ENCODE measurements at places on chromosomes 6 and 20.
A peak's percentile ranks its signal among the peaks of the same experiment; 100 is the strongest.

DNA sequence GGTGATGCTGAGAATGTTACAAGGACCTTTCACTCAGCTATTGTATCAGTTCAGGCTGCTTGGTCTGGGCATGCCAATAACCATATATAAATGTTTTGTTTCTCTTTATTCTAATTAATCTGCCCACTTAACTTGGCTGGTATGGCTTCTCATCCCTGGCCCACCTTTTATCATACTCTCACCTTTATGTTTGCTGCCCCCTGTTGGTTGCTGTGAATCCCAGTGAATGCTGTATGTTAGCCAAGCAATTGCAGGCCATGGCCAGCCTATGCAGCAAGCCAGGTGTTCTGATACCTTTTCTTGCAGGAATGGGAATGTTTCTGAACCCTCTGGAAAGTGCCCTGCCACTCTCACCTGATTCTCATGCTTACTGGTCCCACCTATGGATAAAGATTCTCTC lies 54.6 kb downstream of the PCSK2 start:
- DNase-seq = no peak

DNA sequence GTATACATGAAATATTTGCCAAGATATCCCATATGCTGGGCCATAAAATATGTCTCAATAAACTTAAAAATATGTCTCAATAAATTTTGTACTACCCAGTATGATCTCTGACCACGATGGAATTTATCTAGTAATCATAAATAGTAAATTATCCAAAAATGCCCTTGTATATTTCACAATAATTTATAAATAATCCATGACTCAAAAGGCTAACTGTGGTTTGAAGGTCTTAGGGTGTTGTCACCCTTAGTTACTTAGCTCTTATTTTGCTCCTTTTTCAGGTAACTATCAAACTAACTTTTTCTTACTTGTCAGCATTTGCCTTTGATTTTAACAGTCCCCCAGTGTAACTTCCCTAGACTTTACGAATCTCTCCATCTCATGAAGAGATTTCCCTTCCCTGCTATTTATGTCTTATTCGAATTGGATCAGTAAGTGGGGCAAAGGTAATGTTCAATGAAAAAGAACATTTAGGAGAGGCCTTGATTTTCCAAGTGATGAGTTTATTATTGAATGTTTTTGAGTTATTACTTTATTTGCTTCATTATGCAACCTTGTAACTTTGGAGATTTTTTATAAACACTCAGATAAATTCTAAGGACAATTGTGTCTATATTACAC lies 109.0 kb upstream of the THBS2 start:
- no peak for DNase-seq

GRCh38 chr20:53216856-53217576 lies 244.9 kb downstream of the TSHZ2 start:
- DNase-seq = no peak

DNA sequence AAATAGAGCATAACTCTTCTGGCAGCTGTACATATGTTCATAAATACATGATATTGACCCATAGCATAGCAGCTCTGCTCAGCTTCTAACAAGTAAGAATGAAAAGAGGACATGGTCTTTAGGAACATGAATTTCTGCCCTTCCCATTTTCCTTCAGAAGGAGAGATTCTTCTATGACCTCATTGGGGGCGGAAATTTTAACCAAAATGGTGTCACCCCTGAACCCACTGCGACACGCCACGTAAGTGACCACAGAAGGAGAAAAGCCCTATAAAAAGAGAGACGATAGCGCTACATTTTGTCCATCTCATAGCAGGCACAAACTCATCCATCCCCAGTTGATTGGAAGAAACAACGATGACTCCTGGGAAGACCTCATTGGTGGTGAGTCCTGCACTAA lies at the start of gene IL17A:
IL17A (plus strand) TSS at position 301 of the 400 bp plus-strand sequence; CDS start at position 358, 57 bp downstream.
- DNase-seq = no peak

- peak; percentile 63 for DNase-seq
Measured at GRCh38 chr6:54801669-54802068, 44.9 kb upstream of the FAM83B start.

GRCh38 chr20:45268531-45268930 lies 14.2 kb upstream of the SLPI start:
- no peak for DNase-seq

DNA sequence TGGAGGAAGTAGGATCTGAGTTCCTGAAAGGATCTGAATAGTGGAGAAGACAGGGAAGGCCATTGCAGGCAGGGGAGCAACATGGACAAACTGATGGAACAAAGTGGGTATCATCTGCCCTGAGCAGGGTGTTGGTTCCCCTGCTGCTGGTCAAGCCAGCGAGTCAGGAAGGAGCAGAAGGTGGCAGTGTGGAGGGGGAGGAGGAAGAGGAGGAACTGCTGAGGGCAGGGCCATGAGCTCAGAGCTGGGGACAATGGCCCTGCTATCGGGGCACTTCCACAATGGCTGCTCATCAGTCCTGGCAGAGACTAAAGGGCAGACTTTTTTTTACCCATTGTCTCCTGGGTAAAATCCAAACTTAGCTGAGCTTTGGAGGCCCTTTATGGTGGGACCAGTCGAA lies 13.6 kb downstream of the CNBD2 start:
- DNase-seq = no peak

DNA sequence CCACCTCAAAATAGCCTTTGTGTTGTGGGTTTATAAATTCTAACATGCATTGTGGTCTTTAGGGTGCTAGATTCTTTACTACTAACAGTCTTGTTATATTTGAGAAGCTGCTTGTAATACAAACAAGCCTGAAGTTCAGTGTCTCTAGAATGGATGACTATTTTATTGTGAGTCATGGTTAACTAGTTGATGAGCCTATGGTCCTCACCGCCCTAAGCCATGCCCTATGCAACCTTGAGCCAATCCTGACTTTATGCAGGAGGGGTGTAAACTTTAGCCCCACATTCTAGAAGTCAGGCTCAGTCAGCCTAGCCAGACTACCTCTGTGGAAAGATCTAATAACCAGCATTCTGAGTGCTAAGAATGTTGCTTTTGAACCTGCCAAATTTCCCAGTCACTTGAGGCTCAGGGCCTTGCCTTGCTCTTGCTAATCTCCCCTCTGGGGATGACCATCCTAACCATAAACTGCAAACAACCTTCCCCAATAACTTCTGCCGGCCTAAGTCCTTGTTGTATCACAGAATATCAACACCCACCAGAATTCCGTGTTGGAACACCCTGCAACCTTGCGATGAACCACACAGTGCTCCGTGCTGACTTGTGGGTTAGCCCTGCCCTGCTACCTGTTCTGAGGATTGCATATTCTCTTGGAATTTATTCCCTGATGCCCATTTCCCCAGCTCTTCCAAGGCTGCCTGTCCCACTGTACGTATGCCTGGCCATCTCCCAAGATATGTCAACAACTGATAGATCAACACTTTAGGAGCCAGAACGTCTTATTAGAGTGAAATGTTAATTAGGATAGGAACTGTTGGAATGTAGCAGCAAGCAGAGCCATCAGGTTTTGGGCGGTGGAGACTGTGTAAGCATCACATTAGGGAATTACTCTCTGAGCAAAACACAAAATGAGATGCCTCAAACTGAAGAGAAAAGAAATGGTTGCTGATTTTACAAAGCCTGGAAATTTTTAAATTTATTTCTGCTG lies 71.7 kb upstream of the CEP85L start:
- no peak for DNase-seq

DNA sequence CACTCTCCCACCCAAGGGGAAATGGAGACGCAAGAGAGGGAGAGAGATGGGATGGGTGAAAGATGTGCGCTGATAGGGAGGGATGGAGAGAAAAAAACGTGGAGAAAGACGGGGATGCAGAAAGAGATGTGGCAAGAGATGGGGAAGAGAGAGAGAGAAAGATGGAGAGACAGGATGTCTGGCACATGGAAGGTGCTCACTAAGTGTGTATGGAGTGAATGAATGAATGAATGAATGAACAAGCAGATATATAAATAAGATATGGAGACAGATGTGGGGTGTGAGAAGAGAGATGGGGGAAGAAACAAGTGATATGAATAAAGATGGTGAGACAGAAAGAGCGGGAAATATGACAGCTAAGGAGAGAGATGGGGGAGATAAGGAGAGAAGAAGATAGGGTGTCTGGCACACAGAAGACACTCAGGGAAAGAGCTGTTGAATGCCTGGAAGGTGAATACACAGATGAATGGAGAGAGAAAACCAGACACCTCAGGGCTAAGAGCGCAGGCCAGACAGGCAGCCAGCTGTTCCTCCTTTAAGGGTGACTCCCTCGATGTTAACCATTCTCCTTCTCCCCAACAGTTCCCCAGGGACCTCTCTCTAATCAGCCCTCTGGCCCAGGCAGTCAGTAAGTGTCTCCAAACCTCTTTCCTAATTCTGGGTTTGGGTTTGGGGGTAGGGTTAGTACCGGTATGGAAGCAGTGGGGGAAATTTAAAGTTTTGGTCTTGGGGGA lies 754 bp downstream of the TNF start:
- no peak for DNase-seq

- DNase-seq = no peak
Measured at GRCh38 chr20:61922411-61922810, 143.3 kb downstream of the TAF4 start.

DNA sequence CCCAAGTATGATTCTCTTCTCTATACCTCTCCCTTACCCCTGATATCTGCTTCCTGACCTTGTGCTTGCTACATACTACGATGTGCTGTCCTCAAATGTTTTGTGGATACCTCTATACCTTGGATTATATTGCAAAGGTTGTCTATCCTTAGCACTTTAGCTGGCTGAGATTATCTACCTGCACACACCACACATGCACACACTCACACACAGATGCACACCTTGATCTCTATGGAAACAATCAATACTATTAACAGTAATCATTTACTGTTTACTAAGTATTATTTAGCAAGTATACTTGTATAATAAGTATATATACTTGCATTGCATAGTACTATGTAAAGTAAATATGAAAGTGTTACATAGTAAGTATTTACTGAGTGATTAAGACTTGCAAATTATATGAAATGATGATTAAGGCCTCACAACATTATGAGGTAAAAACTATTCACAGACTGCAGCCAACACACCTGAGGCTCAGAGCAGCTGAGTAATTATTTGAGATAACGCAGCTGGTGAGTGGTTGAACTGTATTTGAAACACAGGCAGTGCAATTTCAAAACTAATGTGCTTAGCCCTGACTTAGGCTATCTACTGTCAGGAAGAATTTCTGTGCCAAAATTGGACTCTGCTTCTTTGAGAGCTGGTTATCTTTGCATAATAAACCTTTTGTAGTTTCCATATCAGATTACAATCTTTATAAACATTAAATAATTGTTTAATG lies 699.9 kb downstream of the FRK start:
- DNase-seq = no peak

DNA sequence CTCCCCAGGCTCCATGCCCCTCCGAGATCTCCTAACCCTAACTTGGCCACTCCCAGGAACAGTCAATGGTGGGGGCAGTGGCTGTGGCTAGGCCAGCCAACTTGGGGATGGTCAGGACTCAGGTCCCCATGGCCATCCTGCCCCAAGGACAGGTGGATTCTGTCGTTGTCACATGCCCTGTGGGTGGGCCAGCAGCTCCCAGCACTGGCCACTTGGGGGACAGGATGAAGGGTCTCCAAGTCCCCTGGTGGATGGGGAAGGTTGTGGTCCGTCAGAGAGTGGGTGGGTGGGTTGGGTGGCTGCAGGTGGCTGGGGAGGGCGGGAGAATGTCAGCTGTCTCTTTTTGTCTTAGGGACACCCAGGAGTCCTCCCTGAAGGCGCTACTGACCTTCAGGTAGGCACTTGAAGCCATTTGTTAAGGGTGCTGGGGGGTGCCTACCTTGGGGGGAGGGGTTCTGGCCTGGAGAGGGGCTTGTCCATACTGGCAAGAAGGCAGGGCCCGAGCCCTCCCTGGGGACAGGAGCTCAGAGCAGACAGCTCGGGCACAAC lies 5.5 kb downstream of the COL9A3 start:
- DNase-seq = no peak

- DNase-seq = no peak
Measured at GRCh38 chr6:148987982-148988381, 241.2 kb downstream of the UST start.

GRCh38 chr20:19922716-19923115 lies 94.4 kb upstream of the NAA20 start:
- DNase-seq = no peak

DNA sequence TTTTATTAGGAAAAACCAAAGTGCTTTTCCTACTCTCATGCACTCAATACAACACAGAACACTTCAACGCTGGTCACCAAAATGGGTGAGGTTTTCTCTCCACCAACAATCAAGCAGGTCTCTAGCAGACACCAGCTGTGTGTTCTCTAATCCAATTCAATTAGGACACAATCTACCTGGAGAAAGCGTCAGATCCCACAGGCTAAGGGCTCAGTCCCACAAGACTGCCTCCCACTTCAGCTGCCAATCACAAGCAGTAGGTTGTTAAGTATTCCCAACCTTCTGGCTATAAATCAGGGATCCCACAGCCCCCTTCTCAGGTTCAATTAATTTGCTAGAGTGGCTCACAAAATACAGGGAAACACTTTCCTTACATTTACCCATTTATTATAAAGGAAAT lies 47.7 kb downstream of the STMND1 start:
- no peak for DNase-seq

- no peak for DNase-seq
Measured at GRCh38 chr20:39394461-39394860, 432.3 kb downstream of the DHX35 start.

DNA sequence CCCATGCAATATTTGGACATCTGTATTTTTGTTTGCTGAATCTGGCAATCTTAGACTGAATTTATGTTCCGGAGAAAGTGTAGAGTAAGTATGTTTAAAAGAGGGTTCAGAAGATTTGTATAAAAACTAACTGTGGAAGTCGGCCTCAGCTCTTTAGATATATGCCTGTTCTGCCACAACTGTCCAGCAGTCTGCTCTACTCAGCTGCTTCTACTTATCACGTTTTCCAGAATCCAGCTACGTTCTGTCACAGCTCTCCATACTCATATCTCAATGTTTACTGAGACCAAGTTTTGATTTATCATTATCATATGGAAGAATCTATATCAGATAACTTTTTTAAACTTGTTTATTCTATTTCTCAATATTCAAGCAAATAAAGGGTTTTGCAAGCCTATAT lies 721.3 kb downstream of the EYS start:
- no peak for DNase-seq

GRCh38 chr6:157393669-157394327 lies 12.8 kb downstream of the ZDHHC14 start:
- DNase-seq = no peak

DNA sequence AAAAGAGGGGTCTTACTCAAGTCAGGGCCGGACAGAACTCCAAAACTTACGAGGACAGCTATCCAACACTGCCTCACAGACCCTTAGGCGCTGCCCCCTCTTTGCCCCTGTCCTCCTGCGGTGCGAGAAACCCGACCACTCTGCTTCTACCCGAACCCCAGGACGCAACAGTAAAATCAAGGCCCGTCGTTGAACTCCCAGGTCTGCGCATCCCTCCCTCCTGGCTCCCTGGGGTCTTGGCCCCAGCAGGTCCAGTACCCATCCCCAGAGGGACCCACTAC lies 6.4 kb downstream of the OLIG3 start:
- no peak for DNase-seq

GRCh38 chr20:22260506-22260905 lies 323.9 kb downstream of the FOXA2 start:
- no peak for DNase-seq

DNA sequence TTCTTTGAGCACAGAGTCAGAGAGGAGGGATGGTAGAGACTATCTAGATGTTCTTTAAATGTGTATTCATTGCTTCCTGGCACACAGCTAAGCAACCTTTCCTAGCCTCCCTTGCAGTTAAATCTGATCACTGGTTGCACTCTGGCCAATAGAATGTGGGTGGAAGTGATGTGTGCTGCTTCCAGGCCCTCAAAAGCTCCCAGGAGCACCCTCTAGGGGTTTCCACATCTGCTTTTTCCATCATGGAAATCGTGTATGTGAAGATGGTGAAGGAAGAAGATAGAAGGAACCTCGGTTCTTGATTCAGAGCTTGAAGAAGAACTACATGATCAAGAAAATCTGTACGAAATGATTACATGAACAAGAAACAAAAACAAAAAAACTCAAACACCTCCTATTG lies 149.8 kb upstream of the JAG1 start:
- DNase-seq = no peak
